ENCODE measurements at places on chromosomes 2 and 18.

DNA sequence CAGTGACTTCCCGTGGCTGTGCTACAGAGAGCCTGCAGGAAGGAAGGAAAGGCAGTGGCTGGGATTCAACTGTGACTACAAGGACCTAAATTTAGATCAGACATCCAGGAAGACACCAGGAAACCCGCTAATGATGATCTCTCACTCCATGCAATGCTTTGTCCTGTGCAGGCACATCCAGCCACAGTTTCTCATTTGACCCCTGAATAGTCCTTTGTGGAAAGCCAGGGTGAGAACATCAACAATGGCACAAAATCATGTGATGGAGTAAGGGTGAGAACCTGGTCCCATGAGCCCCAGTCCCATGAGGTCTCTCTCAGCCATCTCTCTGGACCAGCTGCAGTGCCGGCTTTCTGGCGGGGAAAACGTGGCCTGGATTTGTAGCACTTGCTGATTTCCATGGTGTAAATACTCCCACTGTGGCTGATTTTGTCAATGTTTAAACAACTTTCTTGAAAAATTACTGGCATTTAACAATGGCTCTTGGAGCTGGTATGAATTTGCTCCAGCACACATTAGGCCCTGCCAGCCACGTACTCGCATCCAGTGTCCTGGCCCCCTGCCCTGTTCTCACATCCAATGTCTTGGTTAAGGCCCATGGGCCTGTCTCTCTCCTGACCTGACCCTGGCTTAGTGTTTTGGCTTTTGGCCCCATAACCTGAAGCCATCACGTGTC lies 159.0 kb upstream of the HAAO start:
- no peak for DNase-seq

- DNase-seq: no peak
Observed at GRCh38 chr2:144937066-144937465, 417.1 kb upstream of the ZEB2 start.

DNA sequence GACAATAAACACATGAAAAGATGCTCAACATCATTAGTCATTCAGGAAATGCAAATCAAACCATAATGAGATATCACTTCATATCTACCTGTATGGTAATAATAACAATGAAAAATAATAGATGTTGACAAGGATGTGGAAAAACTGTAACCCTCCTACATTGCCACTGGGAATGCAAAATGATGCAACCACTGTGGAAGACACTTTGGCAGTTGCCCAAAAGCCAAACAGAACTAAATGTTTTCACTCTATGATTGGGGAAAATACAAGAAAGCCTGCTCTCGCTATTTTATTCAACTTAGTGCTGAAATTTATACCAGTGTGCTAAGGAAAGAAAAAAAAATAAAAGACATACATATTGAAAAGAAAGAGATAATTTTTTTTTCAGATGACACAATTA lies 934.5 kb downstream of the CNTNAP5 start:
- no peak for DNase-seq

- no peak for DNase-seq
Observed at GRCh38 chr2:233349005-233349998, 5.0 kb upstream of the DGKD start.

DNA sequence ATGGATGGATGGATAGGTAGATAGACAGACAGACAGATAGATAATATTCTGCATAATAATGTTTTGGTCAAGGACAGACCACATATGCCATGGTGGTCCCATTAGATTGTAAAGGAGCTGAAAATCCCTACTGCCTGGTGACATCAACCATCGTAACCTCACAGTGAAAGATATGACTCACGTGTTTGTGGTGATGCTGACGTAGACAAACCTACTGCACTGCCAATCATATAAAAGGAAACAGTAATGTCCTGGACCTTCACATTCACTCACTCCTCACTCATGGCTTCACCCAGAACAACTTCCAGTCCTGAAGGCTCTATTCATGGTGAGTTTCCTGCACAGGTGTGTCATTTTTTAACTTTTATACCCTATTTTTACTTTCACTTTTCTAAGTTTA lies 202.9 kb upstream of the TPO start:
- DNase-seq: no peak
